ENCODE measurements at places on chromosomes 4 and X. TPM values are rescaled to one million over a fixed set of nuclear protein-coding genes. Genes with fewer than 3 reads are reported as not detected.
A peak's percentile ranks its signal among the peaks of the same experiment; 100 is the strongest.

IBSP gene
- not detected for total RNA-seq

PRR32 gene
- not detected for total RNA-seq

TMEM33 gene
- total RNA-seq: 63.7 TPM

DMP1 gene
- not detected for total RNA-seq

SOWAHD gene
- total RNA-seq: not detected

DNA sequence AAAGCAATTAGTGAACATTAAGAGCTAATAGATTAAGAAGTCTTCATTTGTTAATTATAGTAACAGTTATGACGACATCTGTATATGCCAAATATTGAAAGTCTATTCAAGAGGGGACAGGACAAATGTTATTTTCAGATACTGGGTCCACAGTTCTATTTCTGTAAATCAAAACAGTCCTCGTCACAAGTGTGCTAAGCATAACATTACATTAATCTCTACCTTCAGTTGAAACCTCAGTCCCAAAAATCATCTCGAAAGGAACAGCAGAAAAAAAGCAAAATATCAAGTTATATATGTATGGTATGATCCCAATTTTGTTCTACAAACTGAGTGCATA lies 70.3 kb downstream of the APBB2 start:
- H3K36me3 ChIP-seq: no peaks in the 10 kb centered on the region
- no peak for DNase-seq
- peak overlapping the region; percentile 88 for H3K27ac ChIP-seq
- H3K4me3 ChIP-seq: no peak overlapping the region
- H3K27me3 ChIP-seq: no peaks in the 10 kb centered on the region

DNA sequence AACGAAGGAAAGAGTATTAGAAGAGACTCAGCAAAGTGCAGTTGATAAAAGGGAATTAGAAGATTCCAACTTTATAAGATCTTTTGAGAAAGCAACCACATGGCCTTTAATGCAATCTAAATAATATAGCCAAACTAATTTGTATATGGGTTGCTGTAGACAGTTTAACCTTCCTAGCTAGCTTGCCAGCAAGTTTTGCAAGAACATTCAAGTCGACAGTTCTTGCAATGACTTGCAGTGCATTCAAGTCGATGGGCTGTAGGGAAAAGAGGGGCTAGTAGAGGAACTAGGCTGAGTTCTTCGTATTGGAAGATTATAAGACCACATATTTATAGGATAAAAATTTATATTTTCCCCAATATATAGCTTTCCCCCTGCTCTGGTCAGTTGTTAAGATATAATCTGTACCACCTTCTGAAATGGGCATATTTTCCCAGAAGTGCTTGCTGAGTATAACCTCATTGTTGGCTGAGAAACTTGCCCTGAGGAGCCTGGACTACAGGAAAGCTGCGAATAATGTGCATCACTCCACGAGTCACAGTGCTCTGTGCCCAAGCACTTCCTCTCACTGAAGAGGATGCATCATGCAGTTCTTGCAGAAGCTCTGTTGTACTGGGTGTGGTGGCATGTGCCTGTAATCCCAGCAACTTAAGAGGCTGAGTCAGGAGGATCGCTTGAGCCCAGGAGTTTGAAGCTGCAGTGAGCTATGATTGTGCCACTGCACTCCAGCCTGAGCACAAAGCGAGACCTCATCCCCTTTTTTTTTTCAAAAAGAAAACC lies 56.7 kb downstream of the DOCK11 start:
- H3K4me1 ChIP-seq: peaks cover 17% of the 10 kb centered on the region
- no peak for DNase-seq
- H3K27me3 ChIP-seq: no peaks in the 10 kb centered on the region

DNA sequence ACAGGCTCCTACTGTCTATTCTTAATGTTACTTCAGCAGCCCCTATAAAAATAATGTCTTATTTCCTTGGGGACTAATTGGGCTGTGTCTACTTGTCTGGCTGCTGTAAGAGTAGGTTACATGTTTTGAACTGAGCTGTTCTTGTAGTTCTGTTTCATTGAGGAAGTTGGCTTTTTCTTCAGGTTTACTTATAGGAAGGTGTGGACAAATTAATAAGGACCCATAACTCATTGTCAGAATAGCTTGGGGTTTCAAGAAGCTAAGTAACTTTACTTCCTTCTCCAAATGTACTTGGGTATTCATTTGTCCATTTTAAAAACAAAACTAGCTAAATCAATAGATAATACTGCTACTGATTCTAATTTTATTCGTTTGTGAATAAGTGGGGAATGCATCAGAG lies 487.2 kb downstream of the FAT4 start:
- H3K27me3 ChIP-seq: no peaks in the 10 kb centered on the region
- no peaks in the 10 kb centered on the region for H3K36me3 ChIP-seq
- H3K27ac ChIP-seq: no peak overlapping the region
- H3K4me3 ChIP-seq: no peak overlapping the region
- H3K4me1 ChIP-seq: no peaks in the 10 kb centered on the region
- DNase-seq: no peak

- H3K27me3 ChIP-seq: no peaks in the 10 kb centered on the region
- DNase-seq: no peak
- no peaks in the 10 kb centered on the region for H3K4me1 ChIP-seq
- H3K36me3 ChIP-seq: no peaks in the 10 kb centered on the region
- no peak overlapping the region for H3K4me3 ChIP-seq
Observed at GRCh38 chr4:52372747-52373146, 286.4 kb downstream of the USP46 start.

- peaks cover 7% of the 10 kb centered on the region for H3K4me1 ChIP-seq
- peak overlapping the region; percentile 15 for H3K27ac ChIP-seq
- no peaks in the 10 kb centered on the region for H3K36me3 ChIP-seq
- no peak for DNase-seq
Observed at GRCh38 chr4:151727365-151727764, 33.4 kb downstream of the GATB start.

GRCh38 chr4:138562544-138562991 lies 320.4 kb upstream of the SLC7A11 start:
- no peak overlapping the region for H3K27ac ChIP-seq
- no peaks in the 10 kb centered on the region for H3K27me3 ChIP-seq
- no peaks in the 10 kb centered on the region for H3K36me3 ChIP-seq
- H3K4me1 ChIP-seq: peaks cover 4% of the 10 kb centered on the region
- no peak for DNase-seq

- H3K27ac ChIP-seq: no peak overlapping the region
- H3K36me3 ChIP-seq: no peaks in the 10 kb centered on the region
- H3K27me3 ChIP-seq: no peaks in the 10 kb centered on the region
- DNase-seq: no peak
Observed at GRCh38 chr4:141933978-141934377, 297.6 kb downstream of the IL15 start.

GRCh38 chr4:8904666-8905065 lies 33.0 kb upstream of the HMX1 start:
- no peak overlapping the region for H3K27ac ChIP-seq
- H3K27me3 ChIP-seq: no peaks in the 10 kb centered on the region
- no peaks in the 10 kb centered on the region for H3K4me1 ChIP-seq
- no peaks in the 10 kb centered on the region for H3K36me3 ChIP-seq
- DNase-seq: no peak
- no peak overlapping the region for H3K4me3 ChIP-seq

- H3K4me3 ChIP-seq: no peak overlapping the region
- no peaks in the 10 kb centered on the region for H3K36me3 ChIP-seq
- H3K4me1 ChIP-seq: no peaks in the 10 kb centered on the region
- H3K27ac ChIP-seq: no peak overlapping the region
- DNase-seq: no peak
- no peaks in the 10 kb centered on the region for H3K27me3 ChIP-seq
Observed at GRCh38 chr4:145580906-145581305, 38.3 kb upstream of the MMAA start.

GRCh38 chrX:443536-444210 lies 57.0 kb upstream of the PPP2R3B start:
- DNase-seq: no peak
- peaks cover 8% of the 10 kb centered on the region for H3K27me3 ChIP-seq
- H3K4me1 ChIP-seq: no peaks in the 10 kb centered on the region
- H3K4me3 ChIP-seq: no peak overlapping the region
- no peaks in the 10 kb centered on the region for H3K36me3 ChIP-seq

DNA sequence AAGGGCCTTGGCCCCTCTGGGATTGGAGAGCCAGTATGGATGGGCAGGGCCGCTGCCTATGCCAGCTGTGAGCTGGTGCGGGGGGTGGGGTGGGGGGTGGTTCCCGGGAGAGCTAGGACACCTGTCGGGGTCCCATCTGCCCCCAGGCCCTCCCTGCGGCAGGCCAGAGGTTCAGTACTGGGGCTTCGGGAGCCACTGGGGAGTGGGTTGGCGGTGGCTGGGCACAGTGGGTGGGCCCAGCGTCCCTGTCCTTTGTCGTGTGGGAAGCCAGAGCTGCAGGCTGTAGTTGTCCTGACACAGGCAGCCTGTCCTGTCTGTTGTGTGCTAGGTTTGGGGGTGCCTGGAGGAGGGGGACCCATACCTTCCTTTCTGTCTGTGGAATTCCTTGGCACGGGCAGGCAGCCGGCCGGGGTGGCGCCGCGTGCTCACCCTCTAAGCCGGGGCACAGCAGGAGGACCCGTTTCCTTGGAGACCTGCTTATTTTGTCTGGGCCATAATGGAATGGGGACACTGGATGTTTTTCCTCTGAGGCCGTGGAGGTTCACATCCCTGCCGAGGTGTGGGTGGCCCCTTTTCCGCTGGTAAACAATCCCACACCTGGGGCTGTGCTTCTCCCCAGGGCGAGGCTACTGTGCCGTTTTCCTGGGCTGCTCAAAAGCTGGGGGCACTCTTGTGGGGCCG lies 14.8 kb downstream of the DOK7 start:
- DNase-seq: no peak
- no peak overlapping the region for H3K4me3 ChIP-seq
- peaks cover 4% of the 10 kb centered on the region for H3K4me1 ChIP-seq
- H3K36me3 ChIP-seq: no peaks in the 10 kb centered on the region

DNA sequence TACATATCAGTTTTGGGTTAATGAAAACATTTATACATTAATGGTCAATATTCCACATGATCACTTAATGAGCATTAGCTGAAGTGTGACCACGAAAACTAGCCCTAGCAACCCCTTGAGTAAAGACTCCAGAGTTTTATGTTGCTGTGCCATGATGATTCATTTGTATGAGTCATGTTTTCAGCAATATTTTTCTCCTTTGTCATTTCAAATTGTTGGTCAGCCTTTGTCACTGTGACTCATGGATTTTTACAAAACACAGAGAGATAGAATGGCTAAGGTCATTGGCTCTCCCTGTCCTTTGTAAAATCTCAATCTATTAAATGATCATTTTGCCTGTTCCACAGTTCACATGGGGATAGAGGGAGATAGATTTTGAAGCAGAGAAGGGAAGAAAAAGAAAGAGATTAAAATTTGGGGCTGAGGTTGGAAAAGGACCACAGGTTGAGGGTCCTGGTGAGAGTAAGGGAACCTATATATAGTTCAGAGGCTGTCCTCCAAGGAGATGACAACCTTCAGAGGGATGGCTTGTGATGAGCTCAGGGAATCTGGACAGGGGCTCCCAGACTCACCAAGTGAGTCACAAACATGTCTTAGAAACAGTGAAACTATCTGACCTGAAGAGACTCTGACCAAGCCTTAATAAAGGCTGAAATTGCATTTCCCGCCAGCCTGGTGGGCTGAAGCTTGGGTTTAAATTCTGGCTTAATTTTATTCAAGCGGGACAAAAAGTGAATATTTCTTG lies 25.6 kb downstream of the NR0B1 start:
- H3K4me3 ChIP-seq: no peak overlapping the region
- no peaks in the 10 kb centered on the region for H3K4me1 ChIP-seq
- peak overlapping the region; percentile 6 for H3K27ac ChIP-seq
- no peak for DNase-seq

GRCh38 chrX:41085878-41086626 lies 807 bp downstream of the USP9X start:
- H3K27me3 ChIP-seq: no peaks in the 10 kb centered on the region

DNA sequence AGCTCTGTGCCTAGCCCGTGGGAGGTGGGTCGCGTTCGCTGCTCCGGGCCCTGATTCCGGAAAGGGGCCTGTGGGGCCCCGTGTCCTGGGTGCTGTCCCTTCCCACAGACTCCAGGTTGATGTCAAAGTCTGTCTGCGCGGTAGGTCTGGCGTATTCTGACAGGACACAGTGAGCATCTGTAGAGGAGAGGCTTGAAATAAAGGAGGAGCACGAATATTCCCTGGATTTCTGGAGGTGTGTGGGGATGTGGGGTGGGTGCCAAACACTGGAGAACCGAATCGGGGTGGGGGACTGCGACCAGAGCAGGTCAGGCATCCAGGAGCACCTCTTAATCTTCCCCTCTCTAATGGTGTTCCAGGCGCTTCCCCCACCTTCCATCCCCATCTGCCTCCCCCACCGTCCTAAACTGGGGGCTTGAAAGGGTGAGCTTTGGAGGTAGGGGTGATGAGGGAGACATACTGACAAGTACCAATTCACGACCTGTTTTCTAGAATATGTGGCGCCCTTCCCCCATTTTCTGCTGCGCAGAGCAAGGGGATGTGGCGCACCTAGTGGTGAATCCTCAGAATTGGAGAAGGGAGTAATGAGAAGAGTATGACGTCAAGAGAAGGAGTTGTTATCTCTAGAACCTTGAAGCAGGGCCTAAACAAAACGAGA lies 877 bp downstream of the GPRASP1 start:
- peak overlapping the region; percentile 61 for H3K4me3 ChIP-seq
- peak overlapping the region; percentile 62 for H3K27ac ChIP-seq
- H3K4me1 ChIP-seq: peaks cover 16% of the 10 kb centered on the region
- no peaks in the 10 kb centered on the region for H3K36me3 ChIP-seq

GRCh38 chr4:38641811-38642210 lies 22.2 kb upstream of the KLF3 start:
- H3K4me3 ChIP-seq: no peak overlapping the region
- H3K36me3 ChIP-seq: no peaks in the 10 kb centered on the region
- H3K4me1 ChIP-seq: peaks cover 11% of the 10 kb centered on the region
- no peak for DNase-seq

All from esophagus squamous epithelium (tissue), 5 donors.